ENCODE measurements at places on chromosomes 1 and 21.

DNA sequence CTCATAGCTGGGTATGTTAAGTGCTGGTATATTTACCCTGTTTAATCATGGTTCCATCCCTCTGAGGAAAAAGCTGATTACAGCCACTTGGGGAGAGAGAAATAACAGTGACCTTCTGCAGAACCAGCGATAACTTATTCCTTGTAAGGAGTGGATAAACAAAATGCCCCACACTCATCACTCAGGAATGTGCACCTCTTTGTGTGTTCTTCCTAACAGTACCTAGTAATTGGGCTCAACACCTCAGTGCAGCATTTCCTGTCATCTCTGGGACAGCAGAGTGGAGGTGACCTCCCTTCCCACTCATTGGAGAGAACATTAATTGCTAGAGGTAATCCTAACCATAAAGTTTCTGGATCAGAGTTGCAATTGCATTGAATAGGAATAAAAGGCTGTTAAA, 112.5 kb upstream of the F3 start:
- DNase-seq, result no peak

DNA sequence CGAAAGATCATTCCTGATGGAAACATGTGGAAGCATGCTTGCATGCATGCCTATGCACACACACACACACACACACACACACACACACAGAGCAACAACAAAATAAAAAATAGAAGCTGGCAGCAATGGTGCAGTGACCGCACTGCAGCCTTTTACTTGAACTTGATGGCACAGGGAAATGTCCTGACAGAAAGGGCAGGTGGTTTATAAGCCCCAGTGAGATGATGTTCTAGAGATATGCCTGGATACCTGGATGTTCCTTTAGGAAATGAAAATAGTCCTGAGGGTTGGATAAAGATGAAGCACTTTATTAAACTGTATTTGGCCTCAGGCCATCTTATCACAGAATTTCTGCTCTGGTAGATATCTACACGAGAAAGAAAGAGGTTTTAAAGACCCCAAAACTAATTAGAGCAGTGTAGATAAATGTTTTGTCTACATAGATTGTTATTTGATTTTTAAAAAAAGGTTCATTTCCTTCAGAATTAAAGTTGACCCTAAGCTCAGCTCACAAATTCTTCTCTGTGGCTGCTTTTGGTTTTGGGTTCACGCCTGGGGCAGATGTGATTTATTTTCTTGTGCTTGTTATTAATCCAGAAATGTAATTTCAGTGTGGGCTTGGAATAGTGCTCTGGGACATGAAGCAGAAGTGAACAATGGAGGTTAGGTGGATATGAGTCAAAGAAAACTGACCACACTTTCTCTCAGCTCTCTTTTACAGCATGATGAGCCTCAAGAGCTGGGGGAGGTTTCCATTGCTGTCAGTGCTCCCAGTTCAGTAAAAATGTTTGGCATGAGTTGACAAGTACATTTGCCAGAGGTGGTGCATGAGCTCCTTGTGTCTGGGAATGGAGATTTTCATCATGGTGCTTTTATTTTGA, 22.9 kb downstream of the ADAM30 start:
- no peak for DNase-seq

DNA sequence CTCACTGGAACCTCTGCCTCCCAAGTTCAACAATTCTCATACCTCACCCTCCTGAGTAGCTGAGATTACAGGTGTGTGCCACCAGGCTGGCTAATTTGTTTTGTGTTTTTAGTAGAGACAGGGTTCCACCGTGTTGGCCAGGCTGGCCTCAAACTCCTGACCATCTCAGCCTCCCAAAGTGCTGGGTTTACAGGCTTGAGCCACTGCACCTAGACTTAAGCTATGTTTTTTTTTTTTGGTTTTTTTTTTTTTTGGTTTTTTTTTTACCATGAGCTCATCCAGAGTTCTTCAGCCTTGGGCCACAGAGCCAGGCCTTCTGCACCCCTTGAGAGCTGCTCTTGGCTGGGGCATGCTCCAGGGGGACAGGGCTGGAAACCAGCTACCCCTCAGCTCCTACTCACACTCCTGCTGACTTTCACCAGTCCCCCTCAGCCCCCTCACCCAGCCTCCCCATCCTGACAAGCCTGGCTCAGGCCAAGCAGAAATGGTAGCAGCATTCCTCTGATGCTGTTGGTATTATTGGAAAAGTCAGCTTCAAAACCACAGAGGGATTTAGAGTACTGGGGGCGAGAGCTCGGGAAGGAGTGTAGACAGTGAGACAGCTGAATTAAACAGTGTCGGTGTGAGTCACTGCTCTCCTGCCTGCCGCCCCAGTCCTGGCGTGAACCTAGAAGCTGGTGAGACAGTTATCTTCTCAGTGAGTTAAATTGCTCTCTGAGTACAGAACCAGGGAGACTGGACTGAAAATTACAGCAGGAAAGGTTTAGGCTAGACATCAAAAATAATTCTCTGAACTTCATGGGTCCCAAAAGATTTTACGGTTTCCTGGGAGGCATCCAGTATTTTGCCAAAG, 63.7 kb downstream of the NAV1 start:
- no peak for DNase-seq

DNA sequence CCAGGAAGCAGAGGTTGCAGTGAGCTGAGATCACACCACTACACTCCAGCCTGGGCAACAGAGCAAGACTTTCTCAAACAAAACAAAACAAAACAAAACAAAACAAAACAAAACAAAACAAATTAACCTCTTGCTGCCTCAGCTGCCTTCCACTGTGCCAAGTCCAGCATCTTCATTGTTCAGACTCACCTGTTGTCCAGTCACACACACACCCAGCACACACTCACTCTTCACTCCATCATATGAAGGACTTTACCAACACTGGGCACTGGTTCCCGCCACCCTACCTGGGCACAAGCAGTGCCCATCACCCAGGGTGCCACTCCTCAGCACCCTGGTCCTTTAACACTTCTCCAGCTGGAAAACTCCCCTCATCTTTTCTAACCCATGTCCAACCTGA, 14.6 kb downstream of the PYCR2 start:
- DNase-seq, result no peak

DNA sequence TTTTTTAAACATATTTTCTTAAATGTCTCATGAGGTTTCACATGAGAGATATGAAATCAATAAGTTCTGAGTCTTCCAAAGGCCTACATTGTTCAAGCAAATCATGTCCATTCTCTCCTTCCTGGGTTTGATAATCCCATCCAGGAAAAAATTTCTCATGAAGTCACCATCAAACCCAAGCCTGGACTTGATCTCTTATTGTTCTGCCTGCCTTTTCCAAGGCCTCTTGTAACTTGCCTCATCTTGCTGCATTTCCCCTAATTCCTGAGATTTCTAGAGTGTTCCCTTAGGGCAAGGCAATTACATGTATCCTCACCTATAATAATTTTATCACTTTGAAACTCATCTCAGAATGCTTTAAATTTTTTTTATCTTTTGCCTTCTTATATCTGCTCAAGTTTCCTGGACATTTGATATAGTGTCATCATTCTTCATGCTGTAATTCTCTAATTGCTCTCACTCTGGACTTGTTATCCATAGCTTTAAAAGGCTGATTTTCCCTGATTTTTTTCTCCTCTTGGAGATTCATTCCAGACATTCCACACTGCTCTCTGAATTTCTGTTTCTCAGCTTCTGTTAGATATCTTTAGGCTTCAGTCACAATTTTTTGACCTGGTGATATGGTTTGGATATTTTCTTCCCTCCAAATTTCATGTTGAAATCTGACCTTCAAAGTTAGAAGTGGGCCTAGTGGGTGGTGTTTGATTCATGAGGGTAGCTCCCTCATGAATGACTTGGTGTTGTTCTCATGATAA, 126.4 kb downstream of the LRRC7 start:
- DNase-seq, result no peak

GRCh38 chr1:84709131-84709530, 18.9 kb upstream of the SSX2IP start:
- DNase-seq, result no peak

DNA sequence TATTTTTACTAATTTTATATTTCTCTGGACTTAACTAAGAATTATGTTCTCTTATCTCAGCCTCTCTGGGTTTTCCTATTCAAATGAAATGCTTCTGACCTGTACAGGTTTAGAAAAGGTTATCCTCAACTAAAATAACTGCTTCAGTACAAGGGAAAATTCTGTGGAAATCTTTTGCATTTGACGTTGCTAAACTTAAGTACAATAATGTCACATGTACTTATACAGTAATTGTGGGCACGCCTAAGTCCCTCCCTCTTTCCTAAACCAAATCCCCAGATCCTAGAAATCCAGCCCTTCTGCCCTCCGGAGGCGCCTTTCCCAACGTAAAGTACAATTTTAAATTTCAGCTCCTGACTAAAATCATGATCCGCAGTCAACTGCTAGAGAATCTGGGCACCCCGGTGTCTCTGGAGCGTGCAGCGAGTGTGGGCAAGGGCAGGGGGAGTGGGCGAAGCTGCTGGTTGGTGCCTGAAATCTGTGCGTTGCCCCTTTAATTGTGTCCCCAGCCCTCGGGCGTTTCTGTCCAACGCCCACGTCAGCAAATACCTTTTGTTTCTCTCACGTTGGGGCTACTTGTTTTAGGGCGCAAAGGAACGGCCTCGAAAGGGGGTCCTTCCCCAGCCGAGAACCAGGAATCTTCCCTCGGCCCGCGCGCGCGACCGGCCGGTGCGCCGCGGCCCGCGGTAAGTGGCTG, at the start of gene ZBTB8A:
ZBTB8A (plus strand) TSS at position 541 of the 697 bp plus-strand sequence. CDS start 53,505 bp downstream, outside the sequence.
- DNase-seq, result no peak

- no peak for DNase-seq
Measured at GRCh38 chr21:14846621-14847020, 218.2 kb downstream of the NRIP1 start.

GRCh38 chr1:29664711-29665110, 428.4 kb downstream of the PTPRU start:
- no peak for DNase-seq

DNA sequence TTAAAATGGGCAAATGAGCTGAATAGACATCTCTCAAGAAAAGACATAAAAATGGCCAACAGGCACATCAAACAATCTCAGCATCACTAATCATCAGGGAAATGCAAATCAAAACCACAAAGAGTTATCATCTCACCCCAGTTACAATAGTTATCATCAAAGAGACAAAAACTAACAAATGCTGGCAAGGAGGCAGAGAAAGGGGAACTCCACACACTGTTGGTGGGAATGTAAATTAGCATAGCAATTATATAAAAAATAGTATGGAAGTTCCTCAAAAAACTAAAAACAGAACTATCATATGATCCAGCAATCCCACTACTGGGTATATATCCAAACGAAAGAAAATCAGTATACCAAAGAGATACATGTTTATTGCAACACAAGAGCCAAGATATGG, 68.7 kb downstream of the DENND1B start:
- DNase-seq, result no peak

DNA sequence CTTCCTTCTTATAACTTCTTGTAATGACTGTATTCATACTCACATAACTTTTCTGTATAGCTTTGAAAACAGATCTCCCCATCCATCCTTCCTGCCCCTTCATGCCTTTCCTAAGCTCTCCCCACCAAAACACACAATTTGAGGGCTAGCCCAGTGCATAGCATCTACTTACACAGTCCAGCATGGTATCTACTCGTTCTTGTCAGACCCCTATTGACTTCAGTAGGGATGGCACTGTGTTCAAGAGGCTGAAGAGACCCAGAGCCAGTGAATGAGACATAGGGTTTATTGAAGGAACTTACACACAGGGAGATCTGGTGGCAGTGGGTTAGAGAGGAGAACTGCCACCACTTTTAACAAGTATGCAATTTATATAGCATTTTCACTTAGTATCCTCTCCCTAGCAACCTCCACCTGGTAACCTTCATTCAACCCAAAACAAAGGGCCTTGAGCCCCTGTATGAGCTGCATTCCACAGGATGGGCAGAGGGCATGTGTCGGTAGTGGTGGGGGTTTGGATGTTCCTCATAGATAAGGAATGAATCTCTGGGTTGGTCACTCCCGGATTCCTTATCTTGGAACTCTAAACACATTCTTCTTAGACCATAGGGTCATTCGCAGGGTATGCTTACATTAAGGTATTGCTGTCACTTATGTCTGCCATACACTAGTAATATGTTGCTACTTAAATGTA, 64.9 kb upstream of the GNG12 start:
- no peak for DNase-seq

GRCh38 chr1:242017580-242018233, 18.8 kb upstream of the MAP1LC3C start:
- no peak for DNase-seq

DNA sequence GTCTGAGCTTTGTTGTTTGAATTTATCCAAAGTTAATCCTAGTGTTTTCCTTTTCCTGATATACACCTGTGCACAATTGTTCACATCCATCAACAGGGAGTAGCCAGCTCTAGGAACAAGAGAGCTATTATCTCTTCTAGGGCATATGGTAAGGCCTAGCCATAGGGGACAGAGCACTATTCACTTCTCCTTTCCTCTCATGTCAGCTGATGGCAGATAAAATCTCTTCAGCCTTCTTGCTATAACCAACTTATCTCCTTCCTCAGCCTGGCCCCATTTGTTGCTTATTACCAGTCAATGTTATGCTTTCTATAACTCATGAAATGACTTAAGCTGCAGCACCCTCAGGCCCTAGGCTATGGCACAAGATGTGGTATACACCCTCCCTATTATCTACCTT, 38.9 kb downstream of the PATJ start:
- DNase-seq, result no peak

DNA sequence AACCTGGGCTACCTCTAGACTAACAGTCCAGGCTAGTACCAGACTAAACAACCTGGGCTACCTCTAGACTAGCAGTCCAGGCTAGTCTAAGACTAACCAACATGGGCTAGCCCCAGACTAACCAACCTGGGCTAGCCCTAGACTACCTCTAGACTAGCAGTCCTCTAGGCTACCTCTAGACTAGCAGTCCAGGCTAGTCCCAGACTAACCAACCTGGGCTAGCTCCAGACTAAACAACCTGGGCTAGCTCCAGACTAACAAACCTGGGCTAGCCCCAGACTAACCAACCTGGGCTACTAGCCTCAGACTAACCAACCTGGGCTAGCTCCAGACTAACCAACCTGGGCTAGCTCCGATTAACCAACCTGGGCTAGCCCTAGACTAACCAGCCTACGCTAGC, 2.0 kb downstream of the TFF2 start:
- no peak for DNase-seq
